ENCODE measurements at places on chromosomes 12 and 14. TPM values are rescaled to one million over a fixed set of nuclear protein-coding genes. Genes with fewer than 3 reads are reported as not detected.
A peak's percentile ranks its signal among the peaks of the same experiment; 100 is the strongest.

Gene NPFF
- not detected for total RNA-seq

Gene PRB2
- total RNA-seq: not detected

DNA sequence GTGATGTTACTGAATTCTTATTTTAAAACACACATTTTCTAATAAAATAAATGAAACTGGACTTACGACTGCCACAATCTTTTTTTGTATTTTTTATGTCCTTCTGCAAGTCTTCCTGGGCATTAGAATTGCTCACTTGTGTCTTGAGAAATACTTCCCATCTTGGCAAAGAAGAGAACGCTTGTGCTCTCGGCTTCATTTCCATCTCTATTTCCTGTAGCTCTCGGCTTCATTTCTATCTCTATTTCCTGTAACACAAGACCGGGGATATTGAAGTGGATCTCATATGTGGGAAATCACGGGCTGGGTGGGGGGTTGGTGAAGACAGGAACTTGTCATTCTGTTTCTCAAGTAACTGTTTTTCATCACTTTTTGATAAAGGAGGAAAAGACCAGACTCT is 77.9 kb downstream of the EP400 start:
- H3K4me1 ChIP-seq: no peaks in the 10 kb centered on the region
- peaks cover 97% of the 10 kb centered on the region for H3K36me3 ChIP-seq
- no peak overlapping the region for H3K4me3 ChIP-seq
- H3K27ac ChIP-seq: no peak overlapping the region
- no peaks in the 10 kb centered on the region for H3K27me3 ChIP-seq

Gene UNG
- 8.9 TPM for total RNA-seq

Gene ACRBP
- 13.7 TPM for total RNA-seq

GRCh38 chr12:120175062-120175461 is 19.5 kb downstream of the GCN1 start:
- no peaks in the 10 kb centered on the region for H3K27me3 ChIP-seq
- no peak overlapping the region for H3K4me3 ChIP-seq
- peaks cover 92% of the 10 kb centered on the region for H3K36me3 ChIP-seq
- no peak overlapping the region for H3K27ac ChIP-seq
- no peak for DNase-seq

- no peak overlapping the region for H3K4me3 ChIP-seq
- no peak for DNase-seq
- no peaks in the 10 kb centered on the region for H3K27me3 ChIP-seq
- no peaks in the 10 kb centered on the region for H3K36me3 ChIP-seq
- no peak overlapping the region for H3K27ac ChIP-seq
Measured at GRCh38 chr14:99062772-99063418, 209.1 kb downstream of the BCL11B start.

DNA sequence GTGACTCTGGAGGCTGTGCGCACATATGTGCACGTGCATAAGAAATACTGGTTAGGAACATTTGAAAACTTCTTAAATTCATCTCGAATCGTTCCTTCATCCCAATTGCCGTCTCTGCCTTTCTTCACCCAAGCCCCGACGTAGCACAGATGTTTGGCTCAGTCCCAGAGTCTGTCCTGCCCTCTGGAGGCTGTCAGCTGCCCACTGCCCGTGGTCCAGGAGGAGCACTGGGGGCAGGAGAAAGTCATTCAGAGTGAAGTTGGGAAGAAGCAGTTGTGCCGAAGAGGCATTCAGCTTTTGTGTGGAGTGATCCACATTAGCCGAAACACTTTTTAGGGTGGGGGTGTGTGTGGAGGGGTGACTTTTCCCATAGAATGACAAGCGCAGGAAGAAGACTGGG is 124.9 kb downstream of the TSPAN9 start:
- H3K4me1 ChIP-seq: no peaks in the 10 kb centered on the region
- no peak overlapping the region for H3K4me3 ChIP-seq
- H3K36me3 ChIP-seq: no peaks in the 10 kb centered on the region
- no peak for DNase-seq

- DNase-seq: no peak
- H3K4me1 ChIP-seq: no peaks in the 10 kb centered on the region
- no peak overlapping the region for H3K4me3 ChIP-seq
- H3K27ac ChIP-seq: no peak overlapping the region
- H3K36me3 ChIP-seq: no peaks in the 10 kb centered on the region
Measured at GRCh38 chr12:70661466-70662161, 24.4 kb upstream of the PTPRB start.

- H3K4me1 ChIP-seq: peaks cover 4% of the 10 kb centered on the region
- no peaks in the 10 kb centered on the region for H3K36me3 ChIP-seq
- H3K4me3 ChIP-seq: no peak overlapping the region
- H3K27me3 ChIP-seq: peaks cover 34% of the 10 kb centered on the region
Measured at GRCh38 chr14:54219261-54220070, 177.3 kb upstream of the CDKN3 start.

Gene CIROP
- total RNA-seq: not detected

- H3K36me3 ChIP-seq: peaks cover under 1% of the 10 kb centered on the region
- no peak for DNase-seq
- no peak overlapping the region for H3K4me3 ChIP-seq
Measured at GRCh38 chr12:59652130-59652529, 56.3 kb downstream of the SLC16A7 start.

DNA sequence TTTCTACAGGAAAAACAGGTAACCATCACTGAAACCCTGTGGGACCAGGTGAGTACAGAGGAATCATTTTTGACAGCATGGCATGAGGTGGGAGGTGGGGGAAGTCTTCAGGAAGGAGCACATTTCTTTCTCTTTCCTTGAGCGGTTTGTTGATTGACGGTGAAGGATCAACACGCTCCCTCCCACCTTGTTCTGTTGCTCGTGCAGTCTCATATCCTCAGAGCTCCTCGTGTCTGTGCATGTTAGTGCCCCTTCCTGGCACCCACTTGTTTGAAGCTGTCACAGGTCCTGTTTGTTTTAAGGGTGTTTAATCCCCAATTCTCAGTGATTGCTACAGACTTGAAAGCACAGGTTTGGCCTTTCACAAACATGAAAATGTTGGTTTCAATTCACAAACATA is 4.4 kb downstream of the C12orf54 start:
- no peaks in the 10 kb centered on the region for H3K36me3 ChIP-seq

DNA sequence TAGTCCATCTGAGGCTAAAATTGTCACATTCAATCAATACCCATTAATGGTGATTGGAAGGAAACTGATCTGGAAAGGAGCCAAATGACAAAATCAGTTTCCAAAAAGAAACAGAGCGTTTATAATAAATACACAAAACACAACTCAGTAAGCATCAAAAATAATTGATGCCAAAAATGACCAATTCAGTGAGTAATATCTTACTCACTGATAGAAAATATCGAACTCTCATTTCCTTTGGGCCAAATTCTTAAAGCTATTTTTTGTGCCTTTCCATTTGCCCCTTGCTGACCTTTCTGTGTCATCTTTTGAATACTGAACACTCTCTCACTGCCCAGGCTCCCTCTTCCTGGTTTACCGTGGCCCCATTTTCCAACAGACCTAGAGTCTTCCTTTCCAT is 22.5 kb upstream of the ATP2B1 start:
- H3K27ac ChIP-seq: no peak overlapping the region
- no peak overlapping the region for H3K4me3 ChIP-seq
- no peak for DNase-seq
- H3K4me1 ChIP-seq: peaks cover 5% of the 10 kb centered on the region

- H3K27me3 ChIP-seq: no peaks in the 10 kb centered on the region
- H3K27ac ChIP-seq: no peak overlapping the region
- no peaks in the 10 kb centered on the region for H3K36me3 ChIP-seq
Measured at GRCh38 chr12:111438481-111438880, 32.8 kb downstream of the SH2B3 start.

Gene HOXC4
- 0.32 TPM for total RNA-seq

GRCh38 chr12:88391556-88391955 is 188.7 kb downstream of the KITLG start:
- H3K27me3 ChIP-seq: no peaks in the 10 kb centered on the region
- no peak overlapping the region for H3K27ac ChIP-seq
- no peak overlapping the region for H3K4me3 ChIP-seq

DNA sequence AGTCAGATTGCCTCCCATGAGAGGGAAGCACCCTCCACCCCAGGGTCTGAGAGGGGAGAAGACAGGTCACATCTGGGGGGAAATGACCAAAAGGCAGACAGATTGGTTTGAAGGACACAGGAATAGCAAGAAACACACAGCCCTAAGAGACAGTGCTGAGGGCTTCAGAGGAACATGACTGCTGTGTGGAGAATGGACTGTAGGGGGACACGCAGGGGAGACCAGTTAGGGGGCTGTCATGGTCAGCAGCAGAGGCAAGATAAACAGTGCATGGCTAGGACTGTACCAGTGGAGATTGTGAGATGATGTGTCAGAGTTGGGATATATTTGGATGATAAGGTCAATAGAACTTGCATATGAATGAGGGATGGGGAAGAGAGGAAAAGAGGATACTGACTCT is 19.7 kb downstream of the SMUG1 start:
- peaks cover 11% of the 10 kb centered on the region for H3K4me1 ChIP-seq
- no peak overlapping the region for H3K4me3 ChIP-seq
- DNase-seq: no peak
- H3K27me3 ChIP-seq: peaks cover 22% of the 10 kb centered on the region
- H3K36me3 ChIP-seq: no peaks in the 10 kb centered on the region

- H3K36me3 ChIP-seq: no peaks in the 10 kb centered on the region
- no peak for DNase-seq
- H3K4me1 ChIP-seq: peaks cover 30% of the 10 kb centered on the region
- no peaks in the 10 kb centered on the region for H3K27me3 ChIP-seq
- no peak overlapping the region for H3K27ac ChIP-seq
Measured at GRCh38 chr12:6613776-6614512, 6.8 kb upstream of the CHD4 start.

GRCh38 chr12:93918262-93918661 is 230.1 kb upstream of the PLXNC1 start:
- no peaks in the 10 kb centered on the region for H3K27me3 ChIP-seq
- no peaks in the 10 kb centered on the region for H3K4me1 ChIP-seq
- no peak for DNase-seq
- no peak overlapping the region for H3K4me3 ChIP-seq

Gene CLEC7A
- total RNA-seq: 0.76 TPM

Gene PRPH
- not detected for total RNA-seq

GRCh38 chr12:114041590-114041989 is 75.5 kb upstream of the RBM19 start:
- no peak for DNase-seq
- H3K27ac ChIP-seq: no peak overlapping the region
- H3K4me1 ChIP-seq: no peaks in the 10 kb centered on the region

DNA sequence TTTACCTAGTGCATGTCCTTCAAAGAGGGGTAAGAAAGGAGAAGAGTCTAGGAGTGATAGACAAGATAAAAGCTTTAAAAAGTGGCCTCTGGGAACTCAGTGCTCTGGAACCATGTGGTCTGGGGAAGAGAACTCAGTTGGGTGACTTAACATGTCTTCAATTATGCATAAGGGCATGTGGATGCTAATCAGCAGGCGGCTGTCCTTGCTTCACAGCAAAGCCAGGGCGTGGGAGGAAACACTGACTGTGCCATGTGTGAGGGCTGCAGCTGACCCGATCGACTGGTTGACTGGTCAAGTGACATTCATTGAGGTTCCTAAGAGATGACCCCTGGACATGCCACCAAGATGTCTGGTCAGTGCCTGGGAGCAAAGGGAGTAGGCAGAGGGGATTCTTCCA is 1053.8 kb downstream of the BCL11B start:
- no peak overlapping the region for H3K27ac ChIP-seq
- no peaks in the 10 kb centered on the region for H3K36me3 ChIP-seq
- no peaks in the 10 kb centered on the region for H3K27me3 ChIP-seq
- DNase-seq: no peak

DNA sequence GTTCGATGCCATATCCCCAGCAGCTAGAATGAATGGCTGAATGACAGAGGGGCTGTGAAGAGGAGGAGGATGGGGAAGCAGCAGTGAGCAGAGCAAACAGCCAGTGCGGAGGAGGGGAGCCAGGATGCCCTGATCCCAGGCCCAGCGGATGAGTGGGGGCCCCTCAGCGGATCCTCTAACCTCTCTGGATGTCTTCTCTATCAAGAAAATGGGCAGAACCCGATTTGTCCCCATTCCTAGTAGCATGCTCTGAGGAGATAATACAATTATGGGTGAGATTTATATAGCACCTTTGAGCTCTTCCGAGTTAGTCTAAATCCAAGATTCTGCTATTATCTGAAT is 30.0 kb upstream of the RPLP0 start:
- DNase-seq: no peak
- peak overlapping the region; percentile 65 for H3K4me3 ChIP-seq
- H3K27me3 ChIP-seq: no peaks in the 10 kb centered on the region
- H3K36me3 ChIP-seq: peaks cover 14% of the 10 kb centered on the region
- H3K4me1 ChIP-seq: peaks cover 86% of the 10 kb centered on the region
- peak overlapping the region; percentile 70 for H3K27ac ChIP-seq

DNA sequence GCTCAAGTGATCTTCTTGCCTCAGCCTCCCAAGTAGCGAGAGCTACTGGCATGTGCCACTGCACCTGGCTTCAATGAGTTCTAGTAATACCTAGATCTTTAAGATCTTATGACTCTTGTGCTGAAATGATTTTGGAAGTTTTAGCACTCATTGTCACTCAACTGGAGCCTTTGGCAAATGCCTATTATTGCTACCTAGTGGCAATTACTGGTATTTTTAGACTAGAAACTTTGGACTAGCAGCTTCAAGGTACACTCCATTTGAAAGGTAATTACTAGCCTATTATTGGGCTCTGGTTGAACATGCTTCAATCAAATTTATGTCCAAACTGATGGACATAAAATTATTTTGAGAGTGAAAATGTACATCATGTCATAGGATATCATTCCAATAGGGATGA is 80.7 kb upstream of the MUCL1 start:
- H3K36me3 ChIP-seq: no peaks in the 10 kb centered on the region
- no peak overlapping the region for H3K4me3 ChIP-seq
- no peak for DNase-seq
- H3K27me3 ChIP-seq: peaks cover 21% of the 10 kb centered on the region

- peaks cover 32% of the 10 kb centered on the region for H3K36me3 ChIP-seq
- H3K27me3 ChIP-seq: no peaks in the 10 kb centered on the region
- H3K27ac ChIP-seq: no peak overlapping the region
- no peak for DNase-seq
- H3K4me1 ChIP-seq: peaks cover 29% of the 10 kb centered on the region
Measured at GRCh38 chr12:71865166-71865713, 25.7 kb downstream of the TBC1D15 start.

GRCh38 chr14:93643676-93644075 is 144.6 kb downstream of the PRIMA1 start:
- H3K4me1 ChIP-seq: no peaks in the 10 kb centered on the region
- H3K36me3 ChIP-seq: no peaks in the 10 kb centered on the region
- no peak overlapping the region for H3K4me3 ChIP-seq
- DNase-seq: no peak
- H3K27ac ChIP-seq: no peak overlapping the region

DNA sequence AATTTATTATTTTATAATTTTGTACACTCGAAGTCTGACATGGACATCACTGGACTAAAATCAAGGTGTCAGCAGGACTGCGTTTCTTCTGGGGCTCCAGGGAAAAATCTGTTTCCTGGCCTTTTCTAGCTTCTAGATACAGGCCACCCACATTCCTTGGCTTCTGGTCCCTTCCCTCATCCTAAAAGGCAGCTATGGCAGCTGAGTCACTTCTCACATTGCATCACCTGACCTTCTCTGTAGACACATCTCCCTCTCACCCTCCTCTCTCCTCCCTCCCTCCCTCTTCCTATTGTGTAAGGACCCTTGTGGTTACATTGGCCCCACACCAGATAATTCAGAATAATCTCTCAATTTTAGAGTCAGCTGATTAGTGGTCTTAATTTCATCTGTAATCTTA is 92.4 kb downstream of the RPS6KA5 start:
- peaks cover 12% of the 10 kb centered on the region for H3K4me1 ChIP-seq
- H3K27me3 ChIP-seq: no peaks in the 10 kb centered on the region
- H3K4me3 ChIP-seq: no peak overlapping the region
- no peak for DNase-seq

Gene HNRNPC
- total RNA-seq: 582 TPM

GRCh38 chr14:105531088-105531893 is 4.9 kb downstream of the TMEM121 start:
- H3K4me3 ChIP-seq: no peak overlapping the region
- H3K4me1 ChIP-seq: peaks cover 38% of the 10 kb centered on the region
- no peak overlapping the region for H3K27ac ChIP-seq
- H3K27me3 ChIP-seq: no peaks in the 10 kb centered on the region

Data from CD4-positive, CD25-positive, alpha-beta regulatory T cell (primary cell).